Neural crest cell (in vitro differentiated cells): ENCODE measurements at places on chromosomes 7 and 10. TPM values are rescaled to one million over a fixed set of nuclear protein-coding genes. Genes with fewer than 3 reads are reported as not detected.

Gene HOXA4
- 0.68 and 0.96 TPM in 2 replicates for total RNA-seq

Gene WEE2
- not detected in 2 replicates for total RNA-seq

Gene MCU
- total RNA-seq = 21.7 and 25.5 TPM in 2 replicates

Gene AOAH
- not detected in 2 replicates for total RNA-seq

Gene PCDH15
- total RNA-seq = 17.4 and 21.7 TPM in 2 replicates

Gene CD36
- 0.23 and 0.40 TPM in 2 replicates for total RNA-seq

Gene BICC1
- 2.4 and 2.5 TPM in 2 replicates for total RNA-seq

Gene TAS2R5
- 1.5 and 2.3 TPM in 2 replicates for total RNA-seq

Gene TMEM130
- total RNA-seq = 0.61 and 0.82 TPM in 2 replicates

Gene ARID5B
- total RNA-seq = 10.1 and 10.4 TPM in 2 replicates

Gene SPDYE5
- total RNA-seq = not detected in 2 replicates
